A549 treated with ZK216348 at 1 μM for 4 hours (cell line): ENCODE measurements at places on chromosomes 11 and 22. TPM values are rescaled to one million over a fixed set of nuclear protein-coding genes. Genes with fewer than 3 reads are reported as not detected.

The RAC2 gene
- total RNA-seq = 0.19 to 0.22 TPM in 2 of 5 replicates, not detected in the others

The PATE2 gene
- total RNA-seq = 0.41 TPM in 1 of 5 replicates, not detected in the others

The GPHA2 gene
- not detected in 5 replicates for total RNA-seq

The TMA7B gene
- not detected in 5 replicates for total RNA-seq

The GAB4 gene
- total RNA-seq = not detected in 5 replicates

The MCAM gene
- 7.2 to 12.6 TPM (median 11.3 TPM) in 5 replicates for total RNA-seq

The BARX2 gene
- total RNA-seq = not detected in 5 replicates

The MPPED2 gene
- not detected in 5 replicates for total RNA-seq

The TCN1 gene
- 0.09 to 0.49 TPM in 2 of 5 replicates, not detected in the others for total RNA-seq

The APBB1 gene
- 14.1 to 22.3 TPM (median 19.7 TPM) in 5 replicates for total RNA-seq

The SLC25A45 gene
- 10.4 to 16.8 TPM (median 13.0 TPM) in 5 replicates for total RNA-seq

The OOSP2 gene
- total RNA-seq = not detected in 5 replicates

The KCNJ1 gene
- total RNA-seq = not detected in 5 replicates

The FBLN1 gene
- 27.7 to 58.9 TPM (median 50.1 TPM) in 5 replicates for total RNA-seq

The RHBDD3 gene
- total RNA-seq = 16.5 to 29.6 TPM (median 28.0 TPM) in 5 replicates

The B3GAT3 gene
- total RNA-seq = 30.1 to 56.7 TPM (median 52.1 TPM) in 5 replicates

The SCT gene
- not detected in 5 replicates for total RNA-seq

The KRTAP5-10 gene
- total RNA-seq = not detected in 5 replicates

The PANX2 gene
- 3.7 to 7.7 TPM (median 7.1 TPM) in 5 replicates for total RNA-seq

The LMO1 gene
- total RNA-seq = 1.8 to 4.1 TPM (median 2.7 TPM) in 5 replicates

The DBX1 gene
- total RNA-seq = not detected in 5 replicates

The SAA1 gene
- total RNA-seq = 0.58 to 1.2 TPM (median 0.89 TPM) in 5 replicates

The ALDH3B1 gene
- total RNA-seq = 91.9 to 140 TPM (median 128 TPM) in 5 replicates

The TTC28 gene
- 2.5 to 3.8 TPM (median 3.5 TPM) in 5 replicates for total RNA-seq

The SMIM35 gene
- not detected in 5 replicates for total RNA-seq

The BRSK2 gene
- total RNA-seq = 6.5 to 7.9 TPM (median 6.9 TPM) in 5 replicates

The PAX6 gene
- total RNA-seq = 0.39 to 2.9 TPM (median 0.87 TPM) in 5 replicates

The SLC17A6 gene
- total RNA-seq = not detected in 5 replicates

The OR6T1 gene
- total RNA-seq = not detected in 5 replicates
